ENCODE measurements at places on chromosomes 6 and 20.

- no peak for DNase-seq
Measured at GRCh38 chr6:30601436-30601814, 15.6 kb downstream of the PPP1R10 start.

GRCh38 chr6:2042956-2043648 is 202.3 kb downstream of the GMDS start:
- DNase-seq = no peak

DNA sequence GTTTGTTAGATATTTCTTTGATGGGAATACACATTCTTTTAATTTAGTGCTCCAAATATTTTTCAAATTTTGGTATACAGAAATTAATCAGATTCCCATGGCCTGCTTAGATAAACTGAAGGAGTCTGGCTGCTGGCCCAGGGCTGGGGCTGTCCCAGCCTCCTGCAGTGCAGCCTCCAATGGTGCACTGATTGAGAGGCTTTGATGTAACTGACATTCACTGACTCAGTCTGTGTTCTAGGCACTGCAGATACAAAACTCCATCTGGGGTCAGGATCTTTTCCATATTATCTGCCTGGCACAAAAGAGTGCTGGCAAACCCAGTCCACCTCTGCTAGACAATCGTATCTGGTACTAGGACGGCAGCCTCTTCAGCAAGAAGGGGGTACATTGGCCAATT is 64.8 kb downstream of the GRIK2 start:
- DNase-seq = no peak

GRCh38 chr6:32837651-32838113 is 857 bp downstream of the TAP2 start:
- DNase-seq = no peak

DNA sequence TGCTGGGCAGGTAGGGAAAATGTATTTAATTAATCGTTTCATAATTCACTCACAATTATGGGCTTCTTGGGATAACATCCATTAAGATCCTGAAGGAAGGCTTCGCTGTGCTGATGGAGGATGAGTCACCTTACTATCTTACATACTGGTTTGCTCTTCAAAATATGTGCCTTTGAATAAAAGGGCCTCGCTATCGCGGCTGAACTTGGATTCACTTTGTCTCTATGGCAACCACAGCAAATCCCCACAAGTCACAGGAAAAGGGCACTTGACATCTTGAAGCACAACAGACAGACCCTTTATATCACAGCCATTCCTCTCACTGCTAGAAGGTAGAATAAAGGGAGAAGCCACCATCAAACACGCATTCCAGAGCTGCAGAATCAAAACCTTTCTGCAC is 141.3 kb upstream of the MYLIP start:
- DNase-seq = no peak

GRCh38 chr20:35575958-35576357 is 34.1 kb downstream of the ERGIC3 start:
- DNase-seq = no peak

- DNase-seq = no peak
Measured at GRCh38 chr20:37919389-37920040, 16.6 kb downstream of the VSTM2L start.

DNA sequence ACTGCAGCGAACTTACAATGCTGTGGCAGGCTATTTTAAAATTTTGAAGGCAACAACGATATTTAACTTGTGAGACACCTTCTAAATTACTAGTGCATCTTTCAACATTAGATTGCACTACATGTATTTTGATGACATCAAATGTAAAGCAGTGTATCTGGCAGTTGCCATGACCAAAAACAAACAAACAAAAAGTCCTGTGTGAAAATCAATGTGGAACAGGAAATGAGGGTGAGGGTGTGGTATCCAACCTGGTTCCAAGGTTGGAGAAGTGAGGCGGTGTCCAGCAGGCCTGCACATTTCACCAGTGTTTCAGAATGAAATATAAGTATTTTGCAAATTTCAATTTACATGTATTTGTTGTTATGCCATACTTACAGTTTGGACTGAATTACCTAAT is 112.0 kb downstream of the LAMP5 start:
- DNase-seq = no peak

DNA sequence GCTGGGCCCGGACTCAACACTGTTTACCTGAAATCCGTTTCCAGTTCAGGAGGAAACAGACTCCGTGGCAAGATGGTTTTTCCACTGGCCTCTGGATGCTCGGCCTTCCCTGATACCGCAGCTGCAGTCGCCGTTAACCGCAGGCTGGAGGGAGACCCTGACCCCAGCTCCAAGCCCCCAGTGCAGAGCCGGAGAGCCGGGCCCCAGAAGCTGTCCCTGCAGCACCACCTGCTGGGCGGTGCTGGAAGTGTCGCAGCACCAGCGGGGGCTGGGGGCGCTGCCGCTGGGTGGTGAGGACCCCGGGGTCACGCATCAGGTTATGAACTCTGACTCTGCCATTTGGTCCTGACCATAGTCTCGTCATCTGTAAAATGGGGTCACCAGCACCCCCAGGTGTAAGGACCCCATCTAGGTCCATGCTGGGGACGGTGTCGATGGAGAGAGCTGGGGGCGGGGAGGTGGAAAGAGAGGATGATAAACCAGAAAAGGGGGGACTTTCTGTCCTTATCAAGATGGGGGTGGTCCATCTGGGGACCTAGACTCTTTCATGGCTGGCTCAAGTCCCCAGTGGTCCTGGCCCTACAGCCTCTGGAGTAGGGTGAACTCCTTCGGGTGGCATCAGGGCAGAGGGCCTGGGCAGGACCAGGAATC is 20.8 kb upstream of the CHRNA4 start:
- no peak for DNase-seq

DNA sequence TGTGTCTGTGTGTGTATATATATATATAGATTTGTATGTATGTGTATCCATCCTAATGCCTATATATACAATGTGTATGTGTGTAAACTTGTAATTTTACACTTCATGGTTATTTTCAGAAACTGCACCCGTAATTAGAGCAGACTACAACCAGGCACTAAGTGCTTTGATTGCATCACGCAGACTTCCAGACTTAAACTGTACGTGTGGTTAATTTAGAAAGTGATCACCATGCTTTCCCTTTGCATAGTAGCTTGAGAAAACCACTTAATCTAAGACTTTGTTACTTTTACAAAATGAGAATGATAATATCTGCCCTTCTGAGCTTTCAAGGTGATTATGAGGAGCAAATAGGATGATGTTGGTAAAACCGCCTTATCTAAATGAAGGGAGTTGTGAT is 50.1 kb upstream of the E2F3 start:
- no peak for DNase-seq

GRCh38 chr6:44249082-44249748 is 2.3 kb downstream of the HSP90AB1 start:
- peak; percentile 25 for DNase-seq

DNA sequence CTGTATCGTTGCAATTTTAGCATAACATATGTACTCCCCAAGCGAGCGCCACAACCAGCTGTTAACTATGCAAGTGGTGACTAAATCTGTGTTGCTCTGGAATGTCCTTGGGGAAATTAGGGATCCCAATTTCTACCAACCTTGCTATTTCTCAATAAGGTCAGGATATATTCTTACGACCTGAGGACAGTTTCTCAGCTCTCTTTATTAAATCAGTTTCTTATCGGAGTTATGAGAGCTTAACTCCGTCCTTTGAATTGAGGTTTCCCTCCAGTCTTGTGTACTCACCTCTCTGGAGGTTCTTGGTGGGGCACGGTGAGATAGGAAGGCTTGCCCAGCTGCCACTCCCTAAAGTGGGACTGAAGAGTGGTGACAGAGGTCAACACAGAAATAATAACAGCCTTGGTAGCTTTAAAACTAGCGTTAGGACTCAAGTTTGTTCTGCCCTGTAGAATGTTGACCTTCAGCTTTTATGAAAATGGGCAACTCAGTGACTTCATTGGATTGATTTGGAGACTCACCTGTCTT is 694 bp downstream of the MRPS18B start:
- DNase-seq = peak; percentile 53

DNA sequence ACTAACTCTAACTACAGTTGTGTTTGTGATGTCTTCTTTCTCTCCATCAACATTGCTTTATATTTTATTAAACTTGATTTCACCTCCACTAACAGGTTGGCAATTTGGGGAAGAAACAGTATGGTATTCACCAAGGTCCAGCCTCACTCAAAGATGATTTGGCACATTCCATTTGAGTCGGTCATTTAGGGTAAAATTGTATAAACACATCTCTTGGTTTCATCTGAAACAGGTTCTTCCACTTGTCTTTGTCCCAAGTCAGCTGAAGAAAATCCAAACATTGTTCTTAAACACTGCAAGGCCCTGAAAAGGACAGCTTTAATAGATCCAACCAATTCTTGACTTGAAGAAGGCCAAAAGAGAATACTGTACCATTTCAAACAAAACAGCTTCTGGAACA is 104.9 kb upstream of the NT5E start:
- DNase-seq = no peak

DNA sequence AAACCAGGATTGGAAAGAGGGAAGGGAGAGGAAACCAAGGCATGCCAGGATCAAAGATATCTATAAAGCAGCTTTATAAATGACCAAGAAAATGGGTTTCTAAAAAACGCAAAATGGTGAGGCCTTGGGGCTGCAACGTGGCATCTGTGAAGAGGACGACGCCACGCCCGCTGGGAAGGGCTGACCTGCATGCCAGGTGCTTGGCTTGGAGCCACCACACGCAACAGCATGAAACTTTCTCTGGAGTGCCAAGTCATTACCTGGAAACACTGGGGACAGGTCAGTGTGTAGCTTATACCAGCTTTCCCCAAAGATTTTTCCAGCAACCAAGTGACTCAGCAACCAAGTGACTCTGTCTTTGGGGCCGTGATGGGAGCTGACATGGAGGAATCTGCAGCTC is 82.5 kb downstream of the POPDC3 start:
- no peak for DNase-seq

- no peak for DNase-seq
Measured at GRCh38 chr6:98532004-98532403, 302.4 kb upstream of the POU3F2 start.

- DNase-seq = no peak
Measured at GRCh38 chr6:81816380-81816779, 63.9 kb upstream of the TENT5A start.

Measured in NAMALWA (cell line).